ENCODE measurements at places on chromosomes 4 and X.

DNA sequence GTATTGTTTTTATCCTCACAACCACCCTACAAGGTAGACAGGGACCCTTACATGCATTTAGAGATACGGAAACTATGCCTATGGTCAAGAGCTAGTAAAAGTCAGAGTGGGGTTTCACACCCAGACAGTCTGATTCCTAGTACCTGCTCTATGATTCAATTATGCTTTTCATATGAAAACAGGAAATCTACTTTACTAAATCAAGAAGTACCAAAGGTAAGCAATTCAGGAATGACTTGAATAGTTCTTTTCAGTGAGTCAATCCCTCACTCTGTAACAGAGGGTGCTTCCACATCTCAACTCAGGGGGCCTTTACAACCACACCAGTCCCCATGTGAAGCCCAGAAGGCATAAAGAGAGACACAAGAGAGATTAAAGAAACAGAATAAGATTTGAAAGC lies 191.4 kb downstream of the PPP3CA start:
- DNase-seq: no peak

GRCh38 chr4:101418055-101418454 lies 70.7 kb upstream of the PPP3CA start:
- peak; percentile 49 for DNase-seq

DNA sequence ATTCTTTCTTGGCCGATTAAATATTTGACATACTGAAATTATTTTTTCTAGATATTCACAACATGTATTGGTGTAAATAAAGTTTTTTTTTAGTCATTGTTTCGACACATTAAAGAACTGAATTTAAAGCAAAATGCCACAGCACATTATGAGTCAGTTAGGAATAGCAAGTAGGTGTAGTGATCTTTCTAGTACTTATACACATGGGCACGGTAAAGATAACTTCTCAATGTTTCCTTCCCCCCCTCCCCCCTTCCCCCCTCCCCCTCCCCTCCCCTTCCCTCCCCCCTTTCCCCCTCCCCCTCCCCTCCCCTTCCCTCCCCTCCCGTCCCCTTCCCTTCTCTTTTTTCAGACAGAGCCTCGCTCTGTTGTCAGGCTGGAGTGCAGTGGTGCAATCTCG lies 1269.9 kb downstream of the ADGRL3 start:
- no peak for DNase-seq

GRCh38 chr4:124334119-124334518 lies 378.4 kb downstream of the ANKRD50 start:
- no peak for DNase-seq

DNA sequence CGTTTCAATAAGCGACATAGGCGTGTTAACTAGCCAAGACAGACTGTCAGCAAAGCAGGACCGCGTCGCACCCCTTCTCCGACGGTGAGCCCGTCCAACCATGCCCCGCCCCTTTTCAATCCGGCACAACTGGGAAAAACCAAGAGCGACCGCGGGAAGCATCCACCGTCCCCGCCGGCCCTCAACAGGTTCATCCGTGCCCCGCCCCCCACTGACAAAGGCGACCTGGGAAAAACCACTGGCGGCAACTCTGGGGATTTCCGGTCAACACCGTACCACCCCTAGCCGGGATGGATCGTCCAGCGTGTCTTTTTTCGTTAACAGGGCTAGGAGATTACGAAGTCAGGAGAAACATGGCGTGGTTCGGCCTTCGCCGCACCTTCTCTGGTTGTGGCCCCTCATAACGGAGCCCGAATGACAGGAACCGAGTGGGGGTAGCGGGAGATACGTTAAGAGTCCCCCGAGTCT lies 377 bp downstream of the TIMM17B start:
- DNase-seq: no peak

DNA sequence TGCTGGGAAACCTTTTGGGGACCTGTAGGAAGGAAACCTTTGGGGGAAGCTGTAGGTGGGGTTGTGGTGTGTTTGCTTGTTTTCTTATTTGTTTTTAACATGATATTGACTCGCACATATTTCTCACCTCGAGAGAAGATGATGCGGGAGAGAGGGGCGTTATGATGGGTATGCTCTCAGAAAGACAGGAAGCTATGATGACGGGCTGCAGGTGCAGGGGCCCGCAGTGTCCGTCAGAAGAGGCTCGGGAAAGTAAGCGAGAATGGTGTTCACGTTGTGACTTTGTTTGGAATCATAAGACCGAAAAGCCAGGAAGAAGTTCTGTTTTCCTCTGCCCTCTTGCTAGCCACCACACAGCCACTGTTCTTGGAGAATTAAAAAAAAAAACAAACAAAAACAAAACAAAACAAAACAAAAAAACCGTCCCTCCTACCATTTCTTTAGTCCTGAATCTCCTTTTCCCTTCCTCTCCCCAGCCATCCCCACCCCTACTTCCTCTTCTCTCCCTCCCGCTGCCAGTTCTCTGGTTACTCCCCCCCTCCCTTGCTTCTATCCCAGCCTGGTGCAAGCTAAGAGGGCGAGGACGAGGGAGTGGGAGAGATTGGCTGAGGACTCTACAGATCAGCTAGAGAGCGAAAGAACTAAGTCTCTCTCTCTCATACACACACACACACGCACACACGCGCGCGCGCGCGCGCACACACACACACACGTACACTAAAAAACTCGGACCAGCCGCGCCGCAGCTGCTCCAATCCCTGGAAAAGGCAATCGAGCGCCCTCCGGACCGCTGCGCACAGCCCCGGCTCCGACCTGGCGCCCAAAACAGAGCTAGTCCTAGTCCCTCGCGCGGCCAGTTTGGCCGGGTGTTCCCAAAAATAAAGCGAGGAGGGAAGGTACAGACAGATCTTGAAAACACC lies at the start of gene BMP3:
BMP3 (plus strand) TSS at position 648 of the 920 bp plus-strand sequence. CDS start 577 bp downstream, outside the sequence.
- no peak for DNase-seq

DNA sequence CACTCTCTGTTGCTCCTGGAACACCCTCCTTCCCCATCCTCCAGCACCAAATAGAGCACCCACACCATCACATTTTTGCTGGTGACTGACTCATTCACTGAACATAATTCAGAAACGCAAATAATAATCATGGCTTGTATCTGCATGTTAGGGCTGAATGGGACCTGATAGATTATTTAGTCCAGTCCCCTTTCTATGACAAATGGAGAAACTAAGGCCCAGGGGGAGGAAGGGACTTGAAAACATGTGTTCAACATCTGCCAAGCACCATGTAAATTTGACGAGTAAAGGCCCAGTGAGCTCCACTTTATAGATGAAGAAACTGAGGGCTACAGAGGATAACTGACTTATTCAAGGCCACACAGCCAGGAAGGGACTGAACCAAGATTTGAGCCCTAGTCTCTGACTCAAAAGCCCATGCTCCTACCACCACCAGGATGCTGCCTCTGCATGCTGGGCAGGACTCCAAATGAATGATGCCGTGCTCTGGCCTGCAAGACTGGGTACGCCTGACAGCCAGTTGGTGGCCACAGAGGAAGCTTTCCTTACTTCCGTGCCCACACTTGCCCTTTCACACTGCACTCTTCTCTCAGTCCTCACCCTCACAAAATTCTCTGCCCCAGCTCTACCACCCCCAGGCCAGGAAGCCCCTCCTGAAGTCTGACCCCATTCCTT lies 133.3 kb upstream of the PJA1 start:
- DNase-seq: no peak
